Forelimb muscle (tissue), 1 donor: ENCODE measurements at places on chromosomes 13 and 19. TPM values are rescaled to one million over a fixed set of nuclear protein-coding genes. Genes with fewer than 3 reads are reported as not detected.

Gene BEST2
- not detected for polyA plus RNA-seq

Gene NKPD1
- polyA plus RNA-seq, result 0.34 TPM

Gene LIM2
- polyA plus RNA-seq, result not detected

Gene PEAK3
- 0.05 TPM for polyA plus RNA-seq

Gene SHD
- polyA plus RNA-seq, result 117 TPM

Gene ELSPBP1
- polyA plus RNA-seq, result not detected

Gene GGACT
- polyA plus RNA-seq, result 1.5 TPM

Gene HSPB6
- 853 TPM for polyA plus RNA-seq

Gene LHB
- polyA plus RNA-seq, result not detected

Gene SPRY2
- 67.8 TPM for polyA plus RNA-seq

Gene ZNF701
- polyA plus RNA-seq, result 8.6 TPM

Gene FCER2
- polyA plus RNA-seq, result 0.78 TPM

Gene HIF3A
- 330 TPM for polyA plus RNA-seq

Gene IFNL4
- 0.10 TPM for polyA plus RNA-seq

Gene MAMSTR
- 146 TPM for polyA plus RNA-seq

Gene PSG7
- not detected for polyA plus RNA-seq

Gene DPF1
- 3.7 TPM for polyA plus RNA-seq

Gene CNMD
- 0.57 TPM for polyA plus RNA-seq

Gene CACNG7
- polyA plus RNA-seq, result 0.10 TPM

Gene AXL
- 28.7 TPM for polyA plus RNA-seq

Gene ARHGEF18
- polyA plus RNA-seq, result 14.5 TPM

Gene TJP3
- 0.46 TPM for polyA plus RNA-seq
